Activated CD4-positive, alpha-beta T cell treated with anti-CD3 and anti-CD28 coated beads, Interleukin-2, amount 50 U/mL, for 24 hours (primary cell): ENCODE measurements at places on chromosomes 16 and 17.
A peak's percentile ranks its signal among the peaks of the same experiment; 100 is the strongest.

GRCh38 chr16:16047761-16048160 lies 98.3 kb downstream of the ABCC1 start:
- DNase-seq = no peak

DNA sequence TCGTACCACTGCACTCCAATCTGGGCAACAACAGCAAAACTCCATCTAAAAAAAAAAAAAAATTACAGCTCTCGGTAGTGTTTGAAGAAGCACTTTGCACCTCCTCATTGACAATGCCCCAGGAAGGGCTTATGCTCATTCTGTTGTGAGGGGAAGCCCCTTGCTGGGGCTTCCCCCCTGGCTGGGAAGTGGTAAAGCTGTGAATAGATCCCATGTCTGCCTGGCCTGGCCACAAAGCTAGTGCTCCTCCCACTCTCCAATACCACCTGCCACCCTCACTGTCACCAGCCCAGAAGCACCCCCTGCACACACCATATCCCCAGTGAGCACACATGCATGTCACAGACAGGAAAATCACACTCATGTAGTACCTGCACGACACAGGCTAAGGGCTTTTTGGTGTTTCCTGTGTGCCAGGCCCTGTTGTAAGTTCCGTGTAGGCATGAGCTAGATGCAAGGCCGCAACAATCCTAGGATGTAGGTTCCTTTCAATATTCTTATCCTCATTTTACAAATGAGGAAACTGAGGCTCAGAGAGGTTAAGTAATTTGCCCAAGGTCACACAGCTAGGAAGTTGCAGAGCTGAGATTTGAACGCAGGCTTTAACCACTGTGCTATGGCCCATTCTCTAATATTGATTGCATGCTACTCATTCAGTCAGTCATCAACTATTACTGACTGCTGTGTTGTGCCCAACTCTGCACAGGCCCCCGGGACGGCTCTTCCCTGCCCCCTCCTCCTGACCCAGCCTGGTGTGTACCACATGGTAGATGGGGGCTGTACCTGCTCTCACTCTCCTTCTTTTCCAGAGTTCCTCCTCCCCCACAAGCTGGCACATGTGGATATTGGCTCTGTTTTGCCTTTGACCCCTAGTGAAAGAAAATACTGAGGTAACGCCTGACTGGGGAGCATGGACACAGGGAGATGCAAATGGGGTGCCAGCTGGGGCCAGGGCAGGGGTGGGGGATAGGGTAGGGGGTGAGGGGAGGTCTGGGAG lies 11.9 kb upstream of the COL1A1 start:
- DNase-seq = no peak

DNA sequence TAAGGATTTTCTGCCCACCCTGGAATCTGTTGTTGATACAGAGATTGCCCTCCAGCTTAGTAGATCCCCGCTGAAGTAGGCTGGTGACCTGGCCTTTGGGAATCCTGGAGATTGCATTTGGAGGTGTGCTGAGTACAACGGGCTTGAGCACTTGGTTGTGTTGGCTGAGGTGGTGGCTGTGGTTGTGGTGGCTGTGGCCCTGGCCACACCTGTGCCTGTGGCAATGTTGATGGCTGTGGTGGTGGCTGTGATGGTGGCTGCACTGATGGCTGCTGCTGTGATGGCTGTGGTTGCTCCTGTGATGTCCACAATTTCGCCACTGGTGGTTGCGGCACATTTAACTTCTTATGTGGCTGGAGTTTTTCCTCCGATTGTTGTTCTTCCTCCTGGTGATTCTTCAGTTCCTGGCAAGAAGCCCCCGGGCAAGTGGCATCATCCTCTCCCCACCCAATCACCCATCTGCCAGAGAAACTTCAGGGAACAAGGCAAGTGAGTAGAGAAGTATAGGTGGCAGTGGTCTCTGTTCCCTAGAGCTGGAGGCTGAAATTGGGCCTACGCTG lies 4.2 kb downstream of the CCDC200 start:
- DNase-seq = no peak

- DNase-seq = no peak
Observed at GRCh38 chr17:64073771-64074703, 53.6 kb upstream of the ICAM2 start.

- no peak for DNase-seq
Observed at GRCh38 chr17:50517504-50518383, 9.5 kb downstream of the MYCBPAP start.

GRCh38 chr16:4032768-4033167 lies 83.5 kb downstream of the ADCY9 start:
- no peak for DNase-seq

GRCh38 chr16:85308611-85309540 lies 196.6 kb upstream of the CIBAR2 start:
- no peak for DNase-seq

DNA sequence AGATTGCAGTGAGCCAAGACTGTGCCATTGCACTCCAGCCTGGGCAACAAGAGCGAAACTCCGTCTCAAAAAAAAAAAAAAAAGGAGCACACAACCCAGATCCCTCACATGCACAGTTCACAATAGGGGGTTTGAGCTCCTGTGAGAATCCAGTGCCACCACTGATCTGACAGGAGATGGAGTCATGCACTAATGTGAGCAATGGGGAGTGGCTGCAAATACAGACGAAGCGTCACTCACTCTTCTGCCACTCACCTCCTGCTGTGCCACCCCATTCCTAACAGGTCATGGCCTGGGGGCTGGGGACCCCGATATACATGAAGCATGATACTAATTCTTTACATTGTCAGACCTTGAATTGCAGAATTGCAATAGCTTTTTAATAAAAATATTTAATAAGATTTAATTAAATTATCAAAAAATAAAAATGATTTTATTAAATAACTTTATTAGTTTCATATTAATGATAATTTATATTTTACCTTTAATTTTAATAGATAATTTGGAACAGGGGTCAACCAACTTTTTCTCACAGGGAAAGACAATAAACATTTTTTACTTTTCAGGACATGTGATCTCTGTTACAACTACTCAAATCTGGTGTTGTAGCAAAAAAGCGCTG lies 171.4 kb downstream of the COPRS start:
- no peak for DNase-seq

- no peak for DNase-seq
Observed at GRCh38 chr16:88769617-88770460, 15.2 kb downstream of the PIEZO1 start.

DNA sequence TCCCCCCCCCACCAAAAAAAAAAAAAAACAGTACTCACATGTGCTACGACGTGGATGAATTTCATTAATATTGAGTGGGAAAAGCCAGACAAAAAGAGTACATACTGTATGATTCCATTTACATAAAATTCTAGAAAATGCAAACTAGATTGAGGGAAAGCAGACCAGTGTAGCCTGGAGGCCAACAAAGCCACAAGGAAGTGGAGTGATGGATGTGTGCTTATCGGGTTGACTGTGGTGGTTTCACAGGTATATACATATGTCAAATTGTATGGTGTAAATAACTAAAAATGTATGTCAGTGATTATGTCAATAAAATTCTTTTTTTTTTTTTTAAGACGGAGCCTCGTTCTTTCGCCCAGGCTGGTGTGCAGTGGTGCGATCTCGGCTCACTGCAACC lies 1.9 kb upstream of the PLD6 start:
- DNase-seq = no peak

DNA sequence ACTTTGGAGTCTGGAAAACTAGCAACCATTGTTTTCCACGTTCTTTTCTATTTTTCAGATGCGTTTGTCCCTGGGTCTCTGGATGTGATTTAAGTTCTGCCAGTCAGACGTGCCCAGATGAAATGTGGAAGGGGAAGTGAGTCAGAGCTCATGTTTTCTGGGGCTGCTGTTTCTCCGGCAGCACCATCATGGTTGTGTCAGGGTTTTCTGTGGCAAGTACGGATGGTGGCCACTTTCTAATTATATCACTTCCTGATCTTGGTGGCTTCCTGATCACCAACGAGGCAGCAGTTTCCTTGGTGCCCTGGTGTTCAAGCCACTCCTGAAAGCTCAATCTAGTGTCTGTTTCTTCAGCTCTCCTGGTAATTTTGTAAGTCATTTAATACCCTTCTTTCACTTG lies 31.4 kb upstream of the PMFBP1 start:
- DNase-seq = no peak

GRCh38 chr17:78974635-78975591 lies 4.8 kb downstream of the LGALS3BP start:
- DNase-seq = no peak

GRCh38 chr17:33657181-33657580 lies 364.1 kb upstream of the ASIC2 start:
- no peak for DNase-seq

DNA sequence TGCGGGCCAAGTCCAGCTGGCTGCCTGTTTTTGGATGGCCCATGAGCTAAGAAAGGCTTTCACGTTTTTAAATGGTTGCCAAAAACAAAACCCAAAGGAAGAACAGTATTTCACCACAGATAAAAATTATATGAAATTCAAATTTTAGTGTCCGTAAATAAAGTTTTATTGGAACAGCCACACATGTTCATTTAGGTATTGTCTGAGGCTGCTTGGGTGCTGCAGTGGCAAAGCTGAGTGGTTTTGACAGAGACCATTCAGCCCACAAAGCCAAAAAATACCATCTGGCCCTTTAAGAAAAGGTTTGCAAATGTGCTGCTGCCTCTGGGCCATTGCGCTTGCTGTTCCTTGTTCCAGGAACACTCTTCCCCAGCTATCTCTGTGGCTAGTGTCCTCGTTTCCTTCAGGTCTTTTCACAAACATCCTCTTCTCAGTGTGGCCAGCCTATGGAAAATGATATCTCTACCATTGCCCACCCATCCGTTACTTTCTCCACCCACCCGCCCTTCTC lies 232.9 kb upstream of the CIBAR2 start:
- DNase-seq = no peak

DNA sequence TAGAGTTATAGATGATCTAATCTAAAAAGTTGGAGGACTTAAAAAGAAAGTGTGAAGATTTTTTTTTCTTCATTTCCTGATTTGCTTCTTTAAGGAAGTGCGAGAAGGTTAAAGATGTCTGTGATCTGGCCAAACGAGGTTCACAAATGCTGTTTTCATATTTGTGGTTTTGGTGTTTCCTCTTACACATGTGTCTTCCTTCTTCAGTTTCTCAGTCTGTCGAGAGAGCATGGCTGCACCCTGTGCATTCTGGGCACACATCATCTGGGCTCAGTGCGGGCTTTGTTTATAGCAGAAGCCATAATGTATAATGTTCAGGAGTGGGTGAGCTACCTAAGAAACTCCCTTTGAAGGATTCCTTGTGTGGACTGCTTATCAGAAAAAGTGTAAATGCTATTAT lies 260.4 kb upstream of the TBX2 start:
- peak; percentile 27 for DNase-seq

DNA sequence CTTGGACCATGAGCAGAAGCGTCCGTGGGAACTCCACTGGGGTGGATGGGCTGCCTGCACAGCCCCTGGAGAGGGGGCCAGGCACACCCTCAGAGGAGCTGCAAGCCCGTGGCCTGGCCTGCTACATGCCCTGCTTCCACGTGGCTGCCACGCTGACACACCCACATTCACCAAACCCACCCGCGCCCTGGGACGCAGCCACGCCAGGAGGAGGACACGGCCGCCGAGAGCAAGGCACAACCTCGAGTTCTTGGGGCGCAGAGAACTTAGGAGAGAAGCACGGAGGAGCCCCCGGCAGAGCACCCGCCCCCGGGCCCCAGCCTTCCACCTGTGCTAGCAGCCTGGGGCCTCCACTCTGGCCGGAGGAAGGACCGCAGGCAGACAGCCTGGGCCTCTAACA lies 18.8 kb downstream of the CASKIN1 start:
- no peak for DNase-seq

- peak; percentile 86 for DNase-seq
Observed at GRCh38 chr16:28879841-28880588, 1.7 kb downstream of the ATP2A1 start.

- no peak for DNase-seq
Observed at GRCh38 chr17:37301288-37301687, 74.5 kb upstream of the C17orf78 start.

- DNase-seq = no peak
Observed at GRCh38 chr16:17325476-17326143, 145.2 kb downstream of the XYLT1 start.

- DNase-seq = no peak
Observed at GRCh38 chr16:892536-893255, 78.1 kb downstream of the LMF1 start.

GRCh38 chr17:32828822-32829221 lies 48.1 kb downstream of the MYO1D start:
- DNase-seq = no peak

- no peak for DNase-seq
Observed at GRCh38 chr17:70869402-70870085, 700.2 kb downstream of the KCNJ2 start.
